ENCODE measurements at places on chromosomes 4 and X.

DNA sequence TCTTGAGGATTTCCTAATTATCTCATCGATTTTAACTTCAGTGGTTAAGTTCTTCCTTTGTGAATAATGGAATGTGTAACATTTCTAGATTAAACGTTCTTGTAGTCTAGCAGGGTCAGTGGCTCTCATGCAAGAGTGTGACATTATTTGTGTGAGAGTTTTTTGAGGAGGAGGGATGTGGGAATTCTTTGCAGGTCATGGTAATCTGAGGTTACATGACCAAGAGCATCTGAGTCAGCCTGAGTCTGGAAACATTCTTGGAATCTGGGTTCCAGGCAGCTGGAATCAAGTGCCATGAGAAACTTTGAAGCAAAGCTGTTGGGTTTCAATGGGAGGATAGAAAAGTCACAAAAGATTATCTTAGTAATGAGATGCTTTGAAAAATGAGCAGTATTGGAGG is 49.5 kb downstream of the GK start:
- no peak for DNase-seq

- DNase-seq = no peak
Observed at GRCh38 chr4:140819610-140820009, 63.4 kb upstream of the TBC1D9 start.

GRCh38 chr4:56668267-56668666 is 12.8 kb downstream of the HOPX start:
- DNase-seq = no peak

DNA sequence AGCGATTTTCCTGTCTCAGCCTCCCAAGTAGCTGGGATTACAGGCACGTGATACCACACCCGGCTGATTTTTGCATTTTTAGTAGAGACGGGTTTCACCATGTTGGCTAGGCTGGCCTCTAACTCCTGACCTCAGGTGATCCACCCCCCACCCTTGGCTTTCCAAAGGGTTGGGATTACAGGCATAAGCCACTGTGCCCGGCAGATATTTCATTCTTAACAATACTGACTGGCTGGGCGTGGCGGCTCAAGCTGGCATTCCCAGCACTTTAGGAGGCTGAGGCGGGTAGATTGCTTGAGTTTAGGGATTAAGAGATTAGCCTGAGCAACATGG is 1.3 kb downstream of the PQBP1 start:
- no peak for DNase-seq

GRCh38 chr4:77797239-77797638 is 21.9 kb downstream of the CNOT6L start:
- DNase-seq = no peak

- DNase-seq = no peak
Observed at GRCh38 chrX:107581923-107582322, 46.4 kb upstream of the PRPS1 start.

DNA sequence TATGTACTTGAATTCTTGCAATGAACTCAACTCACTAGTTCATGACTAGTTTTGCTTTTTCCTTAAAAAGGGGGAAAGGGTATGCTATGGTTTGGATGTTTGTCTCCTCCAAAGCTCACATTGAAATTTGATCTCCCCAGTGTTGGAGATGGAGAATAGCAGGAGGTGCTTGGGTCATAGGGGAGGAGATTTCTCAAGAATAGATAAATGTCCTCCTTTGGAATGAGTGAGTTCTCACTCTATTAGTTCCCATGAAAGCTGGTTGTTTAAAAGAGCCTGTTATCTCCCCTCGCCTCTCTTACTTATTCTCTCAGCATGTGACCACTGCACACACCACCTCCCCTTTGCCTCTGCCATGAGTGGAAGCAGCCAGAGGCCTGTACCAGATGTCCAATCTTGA is 109.4 kb upstream of the INTU start:
- DNase-seq = no peak

DNA sequence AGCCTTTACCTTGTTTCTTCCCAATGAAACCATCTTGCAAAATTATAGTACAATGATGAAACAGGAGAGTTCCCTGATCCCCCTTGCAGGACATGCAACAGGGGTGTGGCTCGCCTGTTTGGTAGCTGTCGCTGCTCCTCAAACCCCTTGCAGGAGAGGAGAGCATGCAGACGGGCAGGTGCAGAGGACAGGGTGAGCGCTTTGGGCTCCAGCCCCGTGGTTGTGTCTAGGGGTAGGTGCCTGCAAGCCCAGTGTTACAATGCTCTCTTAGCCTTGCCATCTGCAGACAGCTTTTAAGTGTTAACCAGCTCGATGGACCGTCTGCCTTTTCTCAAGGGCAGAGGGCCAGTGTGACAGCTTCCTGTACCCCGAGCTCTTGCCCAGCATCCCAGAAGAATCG is 102.0 kb downstream of the TAB3 start:
- DNase-seq = no peak

DNA sequence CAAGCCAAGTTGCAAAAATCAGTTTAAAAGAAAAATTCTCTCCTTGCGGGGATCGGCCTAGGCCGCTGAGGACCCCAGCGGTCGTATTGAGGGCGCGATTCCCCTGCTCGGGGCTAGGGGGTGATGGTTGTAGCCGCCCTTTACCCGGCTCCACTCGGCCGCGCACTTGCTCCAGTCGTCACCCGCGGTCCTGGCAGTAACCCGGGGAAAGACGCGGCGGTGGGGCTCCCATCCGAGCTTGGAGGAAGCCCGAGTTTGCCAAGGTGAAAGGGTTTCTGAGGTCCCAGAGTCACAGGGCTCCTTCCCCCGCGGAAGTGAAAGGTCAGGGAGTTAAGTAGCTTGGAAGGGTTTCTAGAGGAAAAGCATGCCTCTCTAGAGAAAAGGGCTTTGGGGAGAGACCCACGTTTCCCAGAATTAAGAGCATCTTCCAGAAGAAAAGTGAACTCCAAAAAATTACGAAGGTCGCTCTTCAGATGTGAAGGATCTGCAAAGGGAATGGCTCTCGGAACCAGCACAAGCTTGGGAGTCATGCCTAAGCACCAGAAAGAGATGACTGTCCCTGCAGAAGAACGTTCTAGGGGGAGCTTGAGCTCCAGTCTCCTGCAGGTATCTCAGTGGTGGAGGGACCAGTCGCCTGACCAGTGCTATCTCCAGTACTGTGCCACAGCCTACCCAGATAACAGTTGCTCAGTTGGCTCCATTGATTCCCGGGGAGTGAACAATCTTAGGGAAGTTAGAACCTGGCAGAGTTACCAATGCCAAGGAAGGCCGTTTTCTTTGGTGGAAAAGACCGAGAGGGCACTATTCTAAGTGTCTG is 875 bp downstream of the LAP3 start:
- peak; percentile 67 for DNase-seq

DNA sequence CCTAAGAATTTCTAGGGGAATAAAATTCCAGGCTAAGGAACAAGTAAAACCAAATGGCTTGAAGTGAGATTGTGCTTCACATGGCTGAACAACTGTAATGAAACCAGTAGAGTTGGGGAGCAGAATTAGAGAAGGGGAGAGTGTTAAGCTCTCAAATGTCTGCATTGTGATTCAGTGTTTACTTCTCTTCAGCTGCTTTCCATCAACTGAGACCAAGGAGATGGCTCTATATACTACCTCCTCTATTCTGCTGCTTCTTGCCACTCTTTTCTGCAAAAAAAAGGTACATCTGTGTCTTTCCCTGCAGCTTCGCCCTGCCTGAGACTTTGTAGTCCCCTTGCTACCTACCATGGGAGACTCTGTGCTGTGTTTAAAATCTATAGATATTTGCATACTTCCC is 73.5 kb downstream of the WDFY3 start:
- DNase-seq = no peak

- no peak for DNase-seq
Observed at GRCh38 chr4:68396756-68397155, 46.9 kb upstream of the YTHDC1 start.

DNA sequence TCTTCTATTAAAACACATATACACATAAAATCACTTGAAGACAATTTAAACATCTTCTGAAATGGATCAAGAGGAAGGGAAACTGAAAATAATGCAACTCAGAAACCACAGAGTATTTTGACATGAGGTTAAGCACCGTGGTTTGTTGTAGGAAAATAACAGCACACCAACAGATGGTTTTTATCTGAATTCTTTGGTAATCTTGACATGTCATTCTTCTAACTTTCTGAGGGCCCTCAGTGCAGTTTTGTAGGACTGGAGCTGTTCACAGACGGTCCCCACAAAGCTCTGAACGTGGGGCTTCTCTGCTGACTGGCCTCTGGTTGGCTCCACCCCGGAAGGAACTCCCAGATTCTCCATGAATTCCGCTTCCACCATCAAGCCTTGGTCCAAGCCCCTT is 16.0 kb upstream of the TLR8 start:
- DNase-seq = no peak

- DNase-seq = no peak
Observed at GRCh38 chrX:96379951-96380350, 304.7 kb upstream of the DIAPH2 start.

DNA sequence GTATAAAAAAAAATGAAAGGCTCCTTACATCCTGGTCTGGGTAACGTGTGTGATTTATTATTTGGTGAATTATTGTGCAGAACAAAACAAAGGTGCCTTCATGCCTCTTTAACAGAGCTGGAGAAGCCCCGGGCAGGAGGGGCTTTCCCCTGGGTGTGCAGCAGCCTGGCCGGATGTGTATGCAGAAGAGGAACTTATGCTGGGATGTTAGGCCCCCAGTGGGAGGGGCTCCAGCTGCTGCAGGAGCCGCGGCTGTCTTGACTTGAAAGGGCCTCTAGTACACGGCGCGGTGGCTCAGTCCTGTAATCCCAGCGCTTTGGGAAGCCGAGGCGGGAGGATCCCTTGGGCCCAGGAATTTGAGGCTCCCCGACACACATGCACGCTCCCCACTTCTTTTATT is 16.0 kb downstream of the CCNQ start:
- peak; percentile 63 for DNase-seq

DNA sequence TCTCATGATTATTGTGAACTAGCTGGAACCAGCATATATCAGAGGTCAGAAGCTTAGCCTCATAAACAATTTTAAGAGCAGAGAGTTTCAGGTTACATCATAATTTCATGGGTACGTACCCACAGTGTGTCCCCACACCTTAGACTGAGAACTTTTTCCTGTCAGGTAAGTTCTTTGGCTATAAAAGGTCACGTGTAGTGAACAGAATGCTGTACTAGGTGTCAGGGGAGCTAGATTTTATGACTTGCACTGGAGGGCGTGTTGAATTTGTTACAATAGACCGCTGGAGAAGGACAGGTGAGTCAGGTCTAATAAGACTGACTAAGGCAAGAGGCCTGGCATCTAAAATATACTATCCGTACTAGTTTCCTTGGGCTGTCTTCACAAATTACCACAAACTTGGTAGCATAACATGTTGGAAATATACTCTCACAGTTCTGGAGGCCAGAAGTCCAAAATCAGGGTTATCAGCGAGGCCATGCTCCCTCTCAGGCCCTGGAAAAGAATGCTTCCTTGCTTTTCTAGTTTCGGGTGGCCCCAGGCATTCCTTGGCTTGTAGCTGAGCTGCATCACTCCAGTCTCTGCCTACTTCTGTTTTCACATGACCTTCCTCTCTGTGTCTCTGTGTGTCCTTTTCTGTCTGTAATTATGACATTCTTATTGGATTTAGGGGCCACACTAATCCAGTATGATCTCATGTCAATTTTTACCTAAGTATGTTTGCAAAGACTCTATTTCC is 512.0 kb upstream of the NR3C2 start:
- DNase-seq = no peak

DNA sequence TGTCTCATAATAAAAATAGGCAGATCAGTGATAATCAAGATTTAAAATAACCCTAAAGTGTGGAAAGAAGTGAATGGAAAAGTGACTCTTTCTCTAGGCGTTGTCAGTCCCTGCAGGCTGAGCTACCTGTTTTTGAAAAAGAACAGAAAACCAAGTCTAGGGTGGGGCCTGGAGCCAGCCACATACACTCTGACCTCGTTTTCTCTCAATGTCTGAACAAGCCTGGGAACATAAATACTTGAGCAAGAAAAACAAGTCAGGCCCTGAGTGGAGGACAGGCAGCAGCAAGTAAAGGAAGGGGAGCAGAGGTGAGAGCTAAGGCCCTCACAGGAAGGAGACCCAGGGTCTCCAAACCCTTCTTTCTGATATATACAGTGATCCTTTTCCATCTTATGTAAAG is 91.7 kb upstream of the HPF1 start:
- no peak for DNase-seq

- no peak for DNase-seq
Observed at GRCh38 chr4:97531351-97531750, 611.9 kb downstream of the STPG2 start.

- DNase-seq = no peak
Observed at GRCh38 chr4:3486541-3487540, 23.7 kb downstream of the DOK7 start.

DNA sequence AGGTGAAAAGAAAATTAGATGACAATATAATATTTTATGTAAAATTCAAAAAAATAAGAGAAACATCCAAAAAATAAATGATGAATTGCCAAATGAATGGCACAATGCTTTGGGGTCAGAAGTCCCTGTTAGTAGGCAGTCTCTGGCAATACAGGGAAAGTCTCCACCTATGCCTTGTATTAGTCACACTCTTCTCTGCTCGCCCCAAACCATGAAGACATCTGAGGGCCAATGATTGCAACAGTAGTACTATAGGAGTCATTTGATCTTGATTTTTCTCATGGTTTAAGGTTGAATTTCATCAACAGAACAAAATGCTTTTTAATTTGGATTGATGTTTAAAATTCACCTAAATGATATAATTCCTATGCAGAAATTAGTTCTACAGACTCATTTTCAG is 3.9 kb upstream of the PRSS12 start:
- DNase-seq = no peak

DNA sequence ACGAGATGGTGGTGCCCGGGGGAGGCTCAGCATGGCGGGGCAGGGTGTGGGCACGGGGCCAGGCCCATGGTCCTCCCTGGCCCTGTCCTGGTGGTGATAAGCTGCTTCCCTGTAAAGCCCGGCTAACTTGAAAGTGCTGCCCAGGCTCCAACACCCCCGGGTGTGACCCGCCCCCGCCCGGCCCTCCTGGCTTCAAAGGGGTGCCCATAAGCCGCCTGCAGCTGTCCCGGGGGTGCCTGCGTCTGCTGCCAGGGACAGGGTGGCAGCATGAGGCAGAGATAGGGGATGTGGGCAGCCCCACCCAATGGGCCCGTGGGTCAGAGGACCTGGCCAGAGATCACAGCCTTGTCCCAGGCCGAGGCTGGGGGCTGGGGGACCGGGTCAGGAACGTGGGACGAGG is 18.1 kb downstream of the FGFRL1 start:
- no peak for DNase-seq

DNA sequence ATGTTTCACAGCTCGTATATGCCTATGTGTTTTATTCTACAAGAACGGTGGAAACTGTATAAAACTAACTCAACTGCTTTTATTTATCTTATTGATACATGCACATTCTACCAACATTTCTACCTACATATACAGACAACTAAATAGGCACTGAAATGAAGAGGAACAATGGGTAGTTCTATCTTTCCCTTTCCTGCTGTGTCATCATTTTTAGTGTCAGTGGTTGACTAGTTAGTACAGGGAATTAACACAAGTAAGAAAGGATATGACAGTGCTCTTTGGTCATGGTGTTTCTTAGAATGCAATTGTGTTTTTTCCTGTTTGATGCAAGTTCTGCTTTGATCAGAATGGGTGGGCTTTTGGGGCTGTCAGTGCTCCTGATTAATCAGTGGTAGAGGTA is 293.8 kb upstream of the CTSO start:
- peak; percentile 3 for DNase-seq

Data from suppressor macrophage (primary cell).